ENCODE measurements at places on chromosomes 5 and 9.

GRCh38 chr5:61755726-61756222 is 423.7 kb downstream of the ZSWIM6 start:
- no peak for DNase-seq

- no peak for DNase-seq
These were observed 145.7 kb downstream of the IRX1 start for GRCh38 chr5:3741374-3741770.

DNA sequence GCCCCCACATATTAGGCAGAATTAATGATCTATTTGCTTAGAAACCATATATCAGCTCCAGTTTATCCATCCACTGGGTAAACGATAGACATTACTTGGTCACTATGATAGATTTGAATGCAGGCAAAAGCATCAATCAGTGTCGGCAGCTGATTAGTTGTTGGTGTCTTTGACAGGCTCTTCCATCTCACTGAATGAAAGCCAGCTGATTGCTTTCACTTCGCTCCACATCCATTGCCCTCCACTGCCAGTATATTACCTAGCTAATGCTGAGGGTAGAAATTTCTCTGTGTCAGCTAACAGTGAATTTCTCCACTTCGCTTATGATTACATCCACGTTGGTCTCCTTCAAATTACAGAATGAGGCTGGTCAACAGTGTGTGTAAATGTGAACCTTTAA is 821.3 kb upstream of the TYRP1 start:
- no peak for DNase-seq

- DNase-seq, result no peak
These were observed 42.5 kb downstream of the ERGIC1 start for GRCh38 chr5:172876578-172876977.

GRCh38 chr9:25519286-25519685 is 159.0 kb downstream of the TUSC1 start:
- no peak for DNase-seq

Data from dermis microvascular lymphatic vessel endothelial cell (primary cell).